Type B pancreatic cell (in vitro differentiated cells): ENCODE measurements at places on chromosomes 4 and X.
A peak's percentile ranks its signal among the peaks of the same experiment; 100 is the strongest.

- H3K4me1 ChIP-seq, result no peaks in the 10 kb centered on the region
- H3K27me3 ChIP-seq, result peaks cover 63% of the 10 kb centered on the region
- no peak overlapping the region for H3K27ac ChIP-seq
- DNase-seq, result no peak
These were observed 7.3 kb upstream of the NSG1 start for GRCh38 chr4:4379540-4380087.

- no peaks in the 10 kb centered on the region for H3K36me3 ChIP-seq
- H3K27me3 ChIP-seq, result peaks cover 3% of the 10 kb centered on the region
- H3K27ac ChIP-seq, result no peak overlapping the region
- no peaks in the 10 kb centered on the region for H3K4me1 ChIP-seq
These were observed 312.6 kb upstream of the FTHL17 start for GRCh38 chrX:31384471-31384870.

- H3K27me3 ChIP-seq, result no peaks in the 10 kb centered on the region
- peak; percentile 91 for DNase-seq
- peak within 1 kb of the TSS; percentile 98 for H3K27ac ChIP-seq
- H3K4me3 ChIP-seq, result peak within 1 kb of the TSS; percentile 95
These were observed at the start of gene WDR44 for GRCh38 chrX:118345464-118346257. WDR44 (plus strand) TSS chrX:118346106; CDS start chrX:118346504, 398 bp downstream.

DNA sequence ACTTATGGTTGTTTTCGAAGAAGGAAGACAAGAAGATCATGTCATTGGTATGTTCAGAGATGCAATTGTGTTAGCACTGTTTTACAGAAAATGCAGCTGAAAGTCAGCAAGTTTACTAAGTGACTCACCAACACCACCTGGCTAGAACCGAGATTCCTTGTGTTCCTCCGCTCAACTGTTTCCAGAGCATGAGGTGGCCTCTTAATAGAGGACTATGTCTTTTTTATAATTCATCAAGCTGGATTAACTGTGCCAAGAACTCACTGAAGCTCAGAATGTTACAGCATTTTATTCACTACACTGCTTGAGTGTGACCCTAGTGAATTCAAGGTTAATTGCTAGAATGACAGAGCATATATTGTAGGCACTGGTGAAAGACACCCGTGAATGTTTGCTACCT lies 1573.5 kb upstream of the TENM3 start:
- no peaks in the 10 kb centered on the region for H3K36me3 ChIP-seq
- H3K27ac ChIP-seq, result no peak overlapping the region
- no peak overlapping the region for H3K4me3 ChIP-seq
- no peak for DNase-seq
- H3K4me1 ChIP-seq, result peaks cover 14% of the 10 kb centered on the region

DNA sequence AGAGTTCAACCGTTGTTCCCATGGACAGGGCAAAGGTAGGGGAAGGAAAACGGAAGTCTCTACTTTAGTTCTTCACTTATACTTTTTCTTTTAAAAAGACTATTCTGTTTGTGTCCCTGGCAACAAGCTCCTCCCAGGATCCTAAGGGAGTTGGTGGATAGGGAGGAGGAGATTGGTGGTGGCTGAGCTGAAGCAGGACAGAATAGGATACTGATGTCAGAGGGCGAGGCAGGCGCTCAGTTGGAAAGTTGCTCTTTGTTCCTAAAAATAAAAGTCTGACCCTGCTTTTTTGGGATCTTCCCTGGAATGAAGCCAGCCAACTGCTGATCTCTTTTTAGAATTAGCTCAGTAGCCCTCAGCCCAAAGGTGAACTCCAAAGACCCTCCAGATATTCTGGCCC lies 104.7 kb downstream of the MGST2 start:
- no peak overlapping the region for H3K4me3 ChIP-seq
- H3K4me1 ChIP-seq, result peaks cover 23% of the 10 kb centered on the region
- DNase-seq, result no peak
- H3K27ac ChIP-seq, result no peak overlapping the region

DNA sequence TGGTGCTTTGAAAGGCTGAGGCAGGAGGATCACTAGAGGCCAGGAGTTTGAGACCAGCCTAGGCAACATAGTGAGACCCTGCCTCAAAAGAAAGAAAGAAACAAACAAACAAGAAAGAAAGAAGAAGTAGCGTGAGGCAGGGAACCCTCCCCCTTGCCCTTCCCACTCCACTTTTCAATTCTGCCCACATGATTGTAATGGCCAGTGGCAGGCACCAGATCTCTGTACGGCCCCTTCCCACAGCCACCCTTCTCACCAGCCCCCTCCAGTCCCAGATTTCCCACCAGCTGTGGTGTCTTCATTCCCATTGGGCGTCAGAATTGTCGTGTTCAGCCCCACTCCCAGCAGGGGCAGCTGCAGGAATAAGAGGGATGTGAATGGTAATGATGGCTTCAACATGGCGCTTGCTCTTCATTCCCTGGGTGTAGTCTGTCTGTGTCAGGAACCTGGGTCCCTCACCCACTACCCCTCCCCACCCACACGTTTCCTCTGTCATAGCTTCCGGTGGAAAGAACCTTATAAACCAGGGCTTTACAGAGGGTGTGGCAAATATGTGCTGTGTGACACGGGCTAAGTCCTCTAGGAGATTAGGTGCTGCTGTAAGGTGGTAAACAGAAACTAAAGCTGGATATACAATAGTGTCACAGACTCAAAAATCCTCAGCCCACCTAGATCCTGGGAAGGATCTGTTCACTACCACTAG lies at the start of gene IL2RG:
Gene IL2RG, minus strand, starts transcription at position 437 of the 703 bp plus-strand sequence. Its CDS starts 38 bp downstream, at position 399.
- H3K4me3 ChIP-seq, result no peak within 1 kb of the TSS
- no peaks in the 10 kb centered on the region for H3K27me3 ChIP-seq
- H3K4me1 ChIP-seq, result peaks cover 13% of the 10 kb centered on the region

DNA sequence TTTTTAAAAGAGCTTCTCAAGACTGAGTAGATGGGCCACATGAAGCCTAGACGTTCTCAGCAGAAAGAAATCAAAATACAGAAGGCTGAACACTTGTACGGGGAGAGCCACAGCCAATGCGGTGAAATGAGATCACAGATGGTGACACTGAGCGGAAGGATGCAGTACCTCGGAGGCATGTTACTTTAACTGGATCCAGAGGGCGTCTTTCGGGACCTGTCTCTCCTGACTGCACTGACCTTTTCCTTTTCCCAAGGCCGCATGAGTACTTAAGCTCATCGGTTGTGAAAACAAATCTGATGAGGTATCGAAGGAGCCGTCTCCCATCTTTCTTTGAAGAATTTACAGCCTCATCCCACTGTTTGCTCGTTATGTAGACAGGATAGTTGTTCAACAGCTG lies 32.6 kb downstream of the BEND4 start:
- no peaks in the 10 kb centered on the region for H3K36me3 ChIP-seq
- no peak overlapping the region for H3K4me3 ChIP-seq
- no peaks in the 10 kb centered on the region for H3K4me1 ChIP-seq
- H3K27me3 ChIP-seq, result peaks cover 26% of the 10 kb centered on the region
- DNase-seq, result no peak
- H3K27ac ChIP-seq, result no peak overlapping the region

GRCh38 chr4:89904524-89904923 lies 9.9 kb downstream of the MMRN1 start:
- no peak for DNase-seq
- H3K4me1 ChIP-seq, result peaks cover 19% of the 10 kb centered on the region
- H3K4me3 ChIP-seq, result no peak overlapping the region
- H3K27ac ChIP-seq, result no peak overlapping the region

GRCh38 chr4:43337707-43338106 lies 445.2 kb downstream of the GRXCR1 start:
- no peak for DNase-seq
- H3K27ac ChIP-seq, result no peak overlapping the region
- no peaks in the 10 kb centered on the region for H3K36me3 ChIP-seq
- no peaks in the 10 kb centered on the region for H3K4me1 ChIP-seq

DNA sequence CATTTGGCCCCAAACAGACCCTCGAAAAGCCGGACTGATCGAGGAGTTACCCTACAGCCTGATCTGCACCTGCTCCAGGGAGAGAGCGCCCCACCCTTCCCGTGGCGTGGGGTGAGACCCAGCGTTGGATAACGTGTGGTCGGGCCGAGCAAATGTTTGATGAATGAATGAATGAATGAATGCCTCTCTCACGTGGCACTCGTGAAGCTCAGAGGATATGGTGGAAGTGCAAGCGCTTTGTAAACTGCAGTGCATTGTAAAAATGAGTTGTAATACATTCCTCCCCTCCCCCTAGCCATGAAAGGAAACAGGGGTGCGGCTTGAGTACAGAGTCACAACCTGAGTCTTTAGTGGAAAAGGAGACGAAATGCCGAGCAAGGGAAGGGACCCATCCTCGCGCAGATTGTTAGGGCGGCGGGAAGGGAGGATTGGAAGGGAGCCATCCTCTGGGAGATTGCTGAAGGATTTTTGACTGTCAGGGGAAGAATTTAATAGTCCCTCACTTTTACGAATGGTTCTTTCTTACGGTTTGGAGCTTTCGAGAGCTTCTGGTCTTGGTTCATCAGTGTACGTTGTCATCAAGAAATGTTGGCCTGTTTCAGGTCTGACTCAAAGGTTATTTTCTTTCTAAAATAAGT lies 772 bp upstream of the FBXW7 start:
- peak overlapping the region; percentile 93 for H3K4me3 ChIP-seq
- H3K36me3 ChIP-seq, result peaks cover 4% of the 10 kb centered on the region
- peaks cover 28% of the 10 kb centered on the region for H3K4me1 ChIP-seq
- peak overlapping the region; percentile 97 for H3K27ac ChIP-seq
- no peak for DNase-seq

DNA sequence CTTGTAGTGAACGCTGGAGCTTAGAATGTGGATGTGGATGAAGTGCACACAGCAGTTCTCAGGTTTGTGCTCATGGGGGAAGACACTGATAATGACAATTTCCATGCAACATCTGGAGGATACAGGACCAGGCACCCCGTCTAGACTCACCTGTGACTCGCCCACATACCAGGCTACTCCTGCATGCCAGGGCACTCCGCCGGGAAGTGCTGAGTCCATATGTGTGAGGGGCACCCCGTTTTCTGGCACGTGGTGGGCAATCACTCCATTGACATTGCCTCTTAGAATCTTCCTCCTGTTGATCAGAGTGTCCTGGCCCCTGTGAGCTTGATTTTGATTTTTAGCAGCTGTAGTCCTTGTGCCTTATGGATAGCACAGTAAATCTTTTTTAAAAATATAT lies 90.9 kb upstream of the LRPAP1 start:
- no peak for DNase-seq
- H3K36me3 ChIP-seq, result no peaks in the 10 kb centered on the region
- no peak overlapping the region for H3K4me3 ChIP-seq
